ENCODE measurements at places on chromosomes 11 and 22.

DNA sequence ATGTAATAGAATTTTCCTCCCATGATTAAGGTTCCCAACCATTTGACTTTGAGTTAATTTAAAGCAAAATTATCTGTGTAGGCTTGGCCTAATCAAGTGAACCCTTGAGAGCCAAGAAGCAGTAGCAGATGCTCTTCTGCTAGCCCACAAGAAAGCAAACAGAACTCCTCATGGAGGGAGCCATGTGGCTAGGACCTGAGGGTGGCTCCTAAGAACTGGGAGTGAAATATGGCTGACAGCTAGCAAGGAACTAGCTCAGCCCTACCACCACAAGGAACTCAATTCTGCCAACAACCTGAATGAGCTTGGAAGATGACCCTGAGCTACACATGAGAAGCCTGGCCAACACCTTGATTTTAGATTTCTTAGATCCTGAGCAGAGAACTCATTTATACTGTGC, 167.7 kb downstream of the WNT11 start:
- DNase-seq = no peak

- no peak for DNase-seq
Measured at GRCh38 chr11:31375879-31376278, 6.2 kb downstream of the DNAJC24 start.

DNA sequence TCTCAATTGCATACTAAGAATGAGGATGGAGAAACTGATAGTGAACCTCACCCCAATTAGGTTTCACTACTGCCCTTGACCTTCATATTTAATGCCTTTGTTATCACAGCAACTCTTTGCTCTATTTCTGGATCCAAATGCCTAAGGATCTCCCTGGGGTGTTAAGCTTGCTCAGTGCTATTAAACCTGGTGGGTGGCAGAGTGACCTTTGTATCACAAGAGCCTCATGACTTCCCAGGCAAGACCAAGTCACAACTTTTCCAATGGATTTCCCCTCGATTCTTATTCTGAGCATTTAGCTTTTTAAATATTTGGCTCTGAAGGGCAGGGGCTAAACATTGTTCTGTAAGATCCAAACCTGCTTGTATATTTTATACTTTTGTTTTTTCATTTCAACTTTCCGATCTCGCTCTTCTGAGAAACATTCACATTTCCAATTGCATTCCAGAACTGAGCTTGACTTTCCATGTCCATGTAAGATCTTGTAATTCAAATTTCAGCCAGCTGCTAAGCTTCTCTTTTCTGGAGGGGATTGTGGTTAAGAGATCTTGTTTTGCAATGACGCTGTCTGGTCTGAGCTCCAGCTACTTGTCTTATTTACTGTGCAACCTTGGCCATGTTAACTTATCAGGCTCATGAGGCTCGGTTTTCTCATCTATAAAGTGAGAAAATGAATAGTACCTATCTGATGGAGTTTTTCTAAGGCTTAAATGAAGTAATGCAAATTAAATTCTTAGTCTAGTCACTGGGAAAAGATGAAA, 6.4 kb upstream of the EHF start:
- DNase-seq = peak; percentile 48

DNA sequence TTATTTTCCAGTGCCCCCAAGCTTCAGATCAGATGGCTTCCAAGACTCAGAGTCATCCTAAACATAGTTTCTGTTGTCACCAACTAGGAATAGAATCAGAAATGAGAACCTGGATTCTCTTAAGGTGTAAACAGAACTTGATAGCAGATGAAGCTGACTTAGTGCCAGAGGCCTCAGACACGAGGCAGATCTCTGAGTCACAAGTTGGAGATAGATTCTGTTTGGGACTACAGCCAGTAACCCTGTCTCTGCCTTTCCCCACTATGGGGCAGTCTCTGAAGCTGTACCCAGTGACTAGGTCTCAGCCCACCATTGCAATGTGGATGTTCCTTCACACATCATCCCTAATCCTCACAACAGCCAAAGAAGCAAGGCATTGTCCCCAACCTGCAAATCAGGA, 25.4 kb downstream of the NEU3 start:
- no peak for DNase-seq

GRCh38 chr11:76152086-76152681, 54.1 kb downstream of the WNT11 start:
- DNase-seq = peak; percentile 67

DNA sequence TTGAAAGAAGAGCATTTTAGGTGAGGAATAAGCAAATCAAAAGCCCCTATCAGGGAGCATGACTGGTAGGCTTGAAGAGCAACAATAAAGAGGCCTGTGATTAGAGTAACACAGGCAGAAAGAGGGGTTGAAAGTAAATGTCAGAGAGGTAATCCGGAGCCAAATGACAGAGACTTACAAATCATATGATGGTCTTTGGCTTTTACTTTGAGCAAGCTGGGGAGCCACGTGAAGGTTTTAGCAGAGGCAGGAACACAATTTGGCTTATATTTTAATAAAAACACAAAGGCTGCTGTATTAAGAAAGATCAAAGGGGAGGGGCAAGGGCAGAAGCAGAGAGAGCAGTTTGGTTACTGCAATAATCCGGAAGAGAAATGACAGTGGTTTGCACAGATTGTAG, 12.8 kb upstream of the NARS2 start:
- DNase-seq = no peak

- no peak for DNase-seq
Measured at GRCh38 chr11:5004424-5005274, 10.0 kb downstream of the OR51L1 start.

DNA sequence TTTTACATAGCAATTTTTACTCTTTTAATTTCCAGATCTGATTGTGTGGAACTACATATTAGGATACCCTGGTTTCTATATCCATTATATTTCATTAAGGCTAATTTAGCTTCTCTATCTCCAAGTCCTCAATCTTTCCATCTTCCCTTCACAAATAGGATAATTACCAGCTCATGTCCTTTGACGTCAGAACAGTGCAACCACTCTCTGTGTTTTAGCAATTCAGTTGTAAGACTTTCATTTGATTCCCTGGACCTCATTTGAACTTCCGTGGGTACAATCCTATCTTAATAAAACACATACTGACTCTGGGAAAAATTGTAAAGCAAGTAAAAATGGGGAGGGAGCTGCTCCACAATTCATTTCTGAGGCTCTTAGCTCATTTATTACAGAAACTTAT, 52.8 kb downstream of the FAM76B start:
- no peak for DNase-seq

GRCh38 chr11:85946221-85946620, 91.0 kb downstream of the CCDC83 start:
- DNase-seq = no peak

DNA sequence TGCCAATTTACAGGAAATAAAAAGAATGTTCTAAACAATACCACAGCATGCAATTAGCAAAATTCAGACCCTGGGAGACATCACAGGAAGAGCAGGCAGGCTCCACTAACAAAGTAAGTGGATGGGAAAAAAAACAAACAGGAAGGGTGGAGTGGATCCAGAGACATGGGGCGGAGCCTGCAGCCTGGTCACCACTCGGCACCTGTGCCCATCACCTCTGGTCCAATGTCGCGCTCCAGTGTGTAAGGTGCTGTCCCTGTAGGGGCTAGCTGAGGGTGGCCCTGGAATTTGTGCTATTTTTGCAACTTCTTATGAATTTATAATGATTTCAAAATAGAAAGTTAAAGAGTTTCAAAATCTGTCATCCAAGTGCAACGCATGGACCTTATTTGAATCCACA, 11.0 kb upstream of the MOB2 start:
- no peak for DNase-seq

GRCh38 chr22:36149441-36149840, 11.1 kb downstream of the APOL3 start:
- DNase-seq = peak; percentile 38

- DNase-seq = no peak
Measured at GRCh38 chr22:21919526-21920307, 32.9 kb downstream of the PPM1F start.

- DNase-seq = no peak
Measured at GRCh38 chr11:12461516-12461915, 84.1 kb downstream of the PARVA start.
